ENCODE measurements at places on chromosomes 2 and 18.
A peak's percentile ranks its signal among the peaks of the same experiment; 100 is the strongest.

GRCh38 chr2:135570884-135571283 lies 39.6 kb downstream of the R3HDM1 start:
- no peak for DNase-seq

DNA sequence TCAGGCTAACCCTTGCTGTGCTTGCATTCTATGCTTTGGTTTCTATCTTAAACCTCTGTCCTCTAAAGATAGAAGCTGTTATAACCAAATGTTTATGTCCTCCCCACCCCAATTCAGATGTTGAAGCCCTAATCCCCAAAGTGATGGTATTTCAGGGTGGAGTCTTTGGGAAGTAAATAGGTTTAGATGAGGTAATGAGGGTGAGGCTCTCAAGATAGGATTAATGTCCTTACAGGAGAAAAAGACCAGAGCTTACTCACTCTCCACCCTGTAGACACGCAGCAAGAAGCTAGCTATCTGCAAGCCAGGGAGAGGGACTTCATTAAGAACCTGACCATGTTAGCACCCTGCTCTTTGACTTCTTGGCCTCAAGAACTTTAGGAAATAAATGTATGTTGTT lies 362.5 kb downstream of the ERBB4 start:
- no peak for DNase-seq

DNA sequence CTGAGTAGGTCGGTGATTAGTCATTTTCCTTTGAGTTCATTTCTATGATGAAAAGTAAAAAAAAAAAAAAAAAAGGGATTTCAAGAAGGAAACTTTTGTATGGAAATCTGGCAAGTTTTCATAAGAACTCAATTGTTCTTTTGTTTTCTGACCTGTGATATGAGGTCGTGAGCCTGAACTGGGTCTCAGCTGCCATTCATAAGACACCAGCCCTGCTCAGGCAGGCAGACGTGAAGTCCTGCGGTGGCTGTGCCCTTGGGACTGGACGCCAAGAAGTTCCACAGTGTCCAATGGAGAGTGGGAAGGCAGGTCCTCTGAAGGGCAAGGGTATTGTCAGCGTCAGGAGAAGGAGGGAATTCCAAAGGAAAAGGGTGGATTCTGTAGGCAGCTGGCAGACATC lies 183.9 kb downstream of the NCK2 start:
- DNase-seq: no peak

DNA sequence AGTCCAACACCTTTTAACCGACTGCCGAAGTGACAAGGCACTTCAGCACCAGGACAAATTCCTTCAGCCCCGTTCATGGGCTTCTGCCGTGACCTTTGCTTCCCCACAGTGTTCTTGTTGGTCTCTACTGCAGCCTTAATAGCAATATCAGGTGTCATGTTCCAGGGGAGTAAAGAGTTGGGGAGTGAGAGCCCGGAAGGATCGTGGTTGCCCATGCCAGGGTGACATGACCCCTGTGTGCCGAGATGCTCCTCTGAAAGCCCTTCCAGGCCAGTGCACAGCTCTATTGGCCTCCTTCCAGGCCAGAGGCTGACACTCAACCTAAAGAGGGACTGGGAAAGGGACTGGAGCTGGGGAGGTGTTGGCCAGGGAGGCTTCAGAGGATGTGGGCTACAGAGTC lies 279.2 kb downstream of the CYRIA start:
- DNase-seq: no peak

DNA sequence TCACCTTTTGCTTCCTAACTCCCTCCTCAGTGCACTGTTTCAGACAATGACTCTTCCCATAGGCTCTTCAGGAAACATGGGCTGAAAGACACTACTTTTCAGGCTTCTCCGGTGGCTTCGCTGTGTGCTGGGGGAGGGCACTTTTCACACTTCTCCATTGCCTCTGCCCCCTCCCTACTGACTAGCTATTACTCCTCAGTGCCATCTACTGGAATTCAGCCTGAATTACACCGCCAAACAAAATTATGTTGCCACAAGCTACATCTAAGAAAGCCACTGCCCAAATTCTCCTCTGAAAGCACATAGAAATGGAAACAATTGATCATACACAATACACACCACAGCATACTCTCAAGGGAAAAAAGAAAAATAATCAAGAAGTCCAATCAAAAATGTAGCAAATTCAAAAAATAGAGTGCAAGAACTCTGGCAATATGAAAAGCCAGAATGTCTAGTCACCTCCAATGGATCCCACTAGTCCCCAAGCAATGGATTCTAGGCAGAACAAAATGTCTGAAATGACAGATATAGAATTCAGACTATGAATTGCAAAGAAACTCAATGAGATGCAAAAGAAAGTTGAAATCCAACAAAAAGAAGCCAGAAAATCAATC lies 1139.4 kb upstream of the GYPC start:
- DNase-seq: no peak

DNA sequence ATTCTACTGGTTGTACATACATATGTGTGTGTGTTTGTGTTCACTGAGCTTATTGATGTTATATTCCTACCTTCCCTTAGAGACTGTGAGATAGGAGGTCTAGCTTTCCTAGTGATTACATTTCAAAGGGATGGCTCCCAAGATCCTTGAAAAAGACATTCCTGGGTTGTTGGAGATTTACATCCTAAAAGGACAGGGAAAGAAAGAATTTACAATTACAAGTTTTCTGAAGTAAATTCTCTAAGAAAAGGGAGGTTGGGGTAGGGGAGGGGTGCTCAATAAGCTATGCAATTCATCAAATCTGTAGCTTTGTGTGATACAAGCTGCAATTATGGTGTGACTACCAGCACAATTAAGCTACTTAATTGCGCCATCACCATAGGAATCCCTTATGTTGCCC lies 284.3 kb downstream of the NUP35 start:
- no peak for DNase-seq

- no peak for DNase-seq
These were observed 39.3 kb upstream of the SERPINB2 start for GRCh38 chr18:63848159-63848558.

DNA sequence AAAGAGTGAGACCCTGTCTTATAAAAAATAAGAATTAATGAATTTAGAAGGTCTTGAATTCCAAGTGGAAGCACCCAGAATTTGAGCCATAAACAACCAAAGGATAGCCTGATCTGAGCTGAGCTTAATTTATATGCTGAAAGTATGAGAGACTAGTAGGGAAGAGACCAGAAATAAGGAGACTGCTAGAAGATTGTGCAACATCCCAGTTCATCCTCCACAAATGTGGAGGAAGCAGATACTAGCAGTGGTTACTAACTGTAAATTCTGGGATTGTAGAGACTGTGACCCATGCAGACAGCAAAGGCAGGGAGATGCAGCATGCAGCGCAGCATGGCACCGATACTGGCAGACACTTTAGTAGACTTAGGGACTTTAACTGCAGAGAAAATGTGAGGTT lies 1.5 kb upstream of the SULT1C2 start:
- DNase-seq: no peak

DNA sequence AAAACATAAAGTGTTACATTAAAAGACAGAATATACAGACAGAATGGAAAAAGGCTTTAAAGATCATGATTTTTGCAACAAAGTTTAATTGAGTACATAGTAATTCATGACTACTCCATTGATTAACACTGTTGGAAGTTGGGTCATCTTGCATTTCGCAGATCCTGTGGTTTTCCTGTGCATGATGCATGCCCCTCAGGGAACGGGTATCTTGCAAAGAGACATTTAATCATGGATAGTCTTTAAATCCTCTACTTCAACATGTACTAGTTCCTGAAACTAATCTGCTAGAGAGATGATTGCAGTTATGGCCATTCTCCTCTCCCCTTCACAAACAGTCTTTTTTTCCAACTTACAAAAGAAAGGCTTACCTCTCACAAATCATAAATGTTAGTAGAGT lies 155.6 kb upstream of the DSEL start:
- no peak for DNase-seq

DNA sequence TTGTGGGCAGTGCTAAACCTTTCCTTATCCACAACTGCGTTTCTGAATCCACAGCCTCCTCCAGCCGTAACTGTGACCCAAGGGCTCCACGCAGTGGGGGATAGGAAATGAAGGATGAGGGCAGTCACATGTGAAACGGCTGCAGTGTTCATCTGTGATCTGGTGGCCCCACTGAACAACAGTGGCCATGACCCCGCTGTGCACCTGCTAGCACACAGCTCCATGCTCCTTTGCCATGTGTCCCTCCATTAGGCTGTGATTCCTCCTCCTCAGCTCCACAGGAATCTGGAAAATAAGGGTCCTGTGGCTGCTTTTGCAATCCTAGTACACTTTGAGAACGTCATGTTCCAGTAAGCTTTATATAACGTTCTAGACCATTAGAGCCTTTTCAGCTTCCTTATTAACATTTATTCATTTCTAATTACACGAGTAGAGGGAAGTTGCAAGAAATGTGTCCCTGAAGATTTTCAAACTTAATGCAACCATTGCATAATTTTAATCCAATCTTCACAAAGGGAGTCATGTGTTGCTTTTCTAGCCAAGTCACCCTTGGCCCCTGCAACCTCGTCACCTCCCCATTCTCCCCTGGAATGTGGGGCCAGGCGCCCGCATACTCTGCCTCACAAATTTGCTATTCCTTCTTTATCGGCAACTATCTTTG lies 7.1 kb upstream of the NAPG start:
- DNase-seq: no peak

DNA sequence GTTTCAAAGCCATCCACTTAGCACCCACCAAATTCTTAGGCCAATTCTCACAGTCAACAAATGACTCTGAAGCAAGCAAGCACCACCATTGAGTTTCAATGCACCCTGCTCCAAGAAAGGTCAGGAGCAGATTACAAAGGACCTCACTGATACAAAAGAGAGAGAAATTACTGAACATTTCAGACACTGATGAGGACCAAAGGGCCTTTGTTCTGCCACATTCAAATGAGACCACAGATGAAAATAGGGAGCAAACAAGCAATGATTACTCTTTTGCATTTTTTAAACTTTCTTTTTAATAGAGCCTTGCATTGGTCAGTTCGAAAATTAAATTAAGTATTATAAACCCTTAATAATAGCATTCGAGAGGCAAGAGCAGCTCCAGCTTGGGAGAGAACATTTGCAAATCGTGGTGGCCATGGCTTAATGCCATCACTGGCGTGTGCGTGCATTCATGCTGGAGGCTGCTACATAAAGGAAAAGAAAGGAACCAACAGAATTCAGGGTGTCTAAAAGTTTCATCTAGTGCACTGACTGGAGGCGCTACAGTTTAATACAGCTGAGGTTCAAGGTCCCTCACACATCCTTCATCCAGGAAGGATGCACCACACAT lies 87.5 kb downstream of the KLF7 start:
- no peak for DNase-seq

DNA sequence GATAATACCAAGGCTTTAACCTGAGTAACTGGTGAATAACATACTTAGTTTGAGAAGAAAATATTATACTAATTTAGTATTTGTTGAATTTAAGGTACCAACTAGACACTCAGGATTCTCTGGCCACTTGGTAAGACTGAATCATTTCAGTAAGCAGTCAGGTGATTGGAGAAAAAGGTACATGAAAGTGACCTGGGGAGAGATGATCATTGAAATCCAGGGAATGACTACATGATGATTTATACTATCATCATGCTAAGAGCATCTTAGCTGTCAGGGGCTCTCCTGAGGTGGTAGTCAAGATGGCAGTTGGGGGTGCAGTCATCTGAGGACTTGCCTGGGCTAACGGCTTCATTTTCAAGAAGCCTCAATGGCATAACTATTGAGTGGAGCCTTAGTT lies 571.2 kb upstream of the ACVR2A start:
- no peak for DNase-seq

- no peak for DNase-seq
These were observed 80.2 kb upstream of the PHLPP1 start for GRCh38 chr18:62634979-62635630.

GRCh38 chr18:26089293-26090129 lies 902 bp downstream of the SS18 start:
- peak; percentile 20 for DNase-seq

- DNase-seq: no peak
These were observed 4.2 kb upstream of the UPP2 start for GRCh38 chr2:158097481-158097880.

Data from CD4-positive, alpha-beta T cell treated with Interleukin-4 for 1 hour (primary cell).